ENCODE measurements at places on chromosomes 7 and 10.
A peak's percentile ranks its signal among the peaks of the same experiment; 100 is the strongest.

- DNase-seq: no peak
Observed at GRCh38 chr10:78924319-78925003, 144.3 kb upstream of the ZMIZ1 start.

- no peak for DNase-seq
Observed at GRCh38 chr10:115772606-115773005, 500.4 kb downstream of the GFRA1 start.

DNA sequence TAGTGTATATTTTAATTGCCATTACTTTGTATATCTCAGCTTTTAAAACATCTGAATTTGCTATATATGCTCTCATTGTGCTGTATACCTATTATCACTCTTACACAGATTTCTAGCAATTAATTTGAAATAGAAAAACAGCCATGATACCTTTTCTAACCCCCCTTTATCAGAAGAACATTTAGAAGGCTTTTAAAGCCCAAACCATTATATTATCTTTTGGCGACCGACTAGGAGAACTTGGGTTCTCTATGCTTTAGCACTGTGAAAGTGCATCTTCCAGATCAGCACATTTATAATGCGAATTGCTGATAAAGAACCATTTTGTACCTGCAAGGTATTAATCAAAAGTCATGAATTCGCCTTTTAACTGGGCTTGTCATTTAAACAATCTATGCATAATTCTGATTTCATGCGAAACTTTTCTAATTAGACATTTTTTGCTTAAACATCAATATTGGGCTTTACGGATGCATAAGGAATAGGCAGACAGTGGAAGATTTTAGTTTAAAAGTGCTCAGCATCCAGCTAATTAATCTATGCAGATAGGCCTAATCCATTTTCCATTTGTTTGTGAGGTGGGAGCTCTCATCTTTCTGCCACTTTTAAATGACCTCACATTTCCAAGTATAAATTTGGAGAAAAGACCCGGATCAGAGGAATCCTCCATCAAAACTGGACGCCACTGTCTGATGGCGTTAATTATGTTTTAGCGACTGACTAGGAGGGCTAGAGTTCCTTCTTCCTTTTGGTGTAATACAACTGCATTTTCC, 1.2 kb upstream of the MLLT10 start:
- no peak for DNase-seq

- no peak for DNase-seq
Observed at GRCh38 chr10:21100190-21100589, 203.1 kb upstream of the NEBL start.

- DNase-seq: no peak
Observed at GRCh38 chr10:106830006-106830405, 334.5 kb downstream of the SORCS1 start.

DNA sequence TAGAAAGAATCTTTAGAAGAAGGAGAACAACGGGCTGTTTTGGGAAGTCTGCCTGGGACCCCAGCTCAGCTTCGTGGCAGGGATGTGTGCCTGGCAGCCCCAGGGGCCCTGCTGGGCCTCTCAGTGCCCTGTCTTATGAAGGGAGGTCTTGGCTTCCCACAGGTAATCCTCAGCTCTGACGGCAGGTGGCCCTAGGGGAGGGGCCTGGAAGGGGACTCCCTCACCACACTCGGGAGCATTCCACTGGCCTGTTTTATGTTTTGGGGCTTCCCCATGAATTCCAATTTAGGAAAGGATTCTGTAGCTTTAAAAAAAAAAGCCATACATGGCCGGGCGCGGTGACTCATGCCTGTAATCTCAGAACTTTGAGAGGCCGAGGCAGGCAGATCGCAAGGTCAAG, 3.0 kb upstream of the DMBT1 start:
- no peak for DNase-seq

DNA sequence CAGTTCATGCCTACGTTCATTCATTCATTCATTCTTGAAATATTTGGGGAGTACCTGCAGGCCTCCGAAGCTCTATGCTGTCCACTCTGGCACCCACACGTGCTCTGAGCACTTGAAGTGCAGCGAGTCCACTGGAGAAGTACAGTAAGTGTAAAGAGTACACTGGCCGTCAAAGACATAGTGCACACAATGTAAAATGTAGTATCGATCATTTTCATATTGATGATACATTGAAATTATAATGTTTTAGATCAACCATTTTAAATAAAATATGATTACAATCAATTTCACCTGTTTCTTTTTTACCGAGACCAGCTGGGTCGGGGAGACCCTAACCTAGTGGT, 37.0 kb upstream of the PURB start:
- DNase-seq: no peak

DNA sequence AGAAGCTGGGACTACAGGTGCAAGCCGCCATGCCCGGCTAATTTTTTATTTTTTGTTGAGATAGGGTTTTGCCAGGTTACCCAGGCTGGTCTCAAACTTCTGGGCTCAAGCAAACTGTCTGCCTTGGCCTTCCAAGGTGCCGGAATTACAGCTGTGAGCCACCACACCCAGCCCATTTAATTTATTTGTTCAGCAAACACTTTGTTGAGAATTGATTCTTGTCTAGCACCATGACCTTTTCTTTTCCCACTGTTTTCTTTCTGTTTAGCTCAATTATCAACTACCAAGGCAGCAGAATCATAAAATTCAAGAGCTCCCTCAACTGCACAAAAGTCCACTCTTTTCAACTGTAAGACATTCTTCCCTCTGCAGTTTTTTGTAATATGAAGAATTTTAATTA, 47.8 kb upstream of the PARD3 start:
- no peak for DNase-seq

DNA sequence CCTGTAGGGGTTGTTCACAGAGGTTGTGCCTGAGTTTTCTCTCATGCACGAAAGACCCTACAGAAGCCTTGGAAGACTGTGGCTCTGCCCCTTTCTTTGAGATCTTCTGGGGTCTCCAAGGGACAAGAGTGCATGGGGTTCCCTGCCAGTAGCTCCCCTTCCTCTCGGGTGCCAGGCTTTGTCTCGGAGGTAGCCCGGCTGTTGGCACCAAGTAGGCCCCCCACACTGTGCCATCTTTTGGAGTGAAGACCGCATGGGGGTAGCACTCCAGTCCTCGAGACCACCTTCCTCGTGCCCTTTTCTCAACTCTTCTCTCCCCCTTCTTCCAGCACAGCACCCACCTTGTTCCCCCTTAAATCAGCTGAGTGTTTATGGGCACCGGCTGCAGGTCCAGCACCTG, 41.6 kb downstream of the OAT start:
- DNase-seq: no peak

DNA sequence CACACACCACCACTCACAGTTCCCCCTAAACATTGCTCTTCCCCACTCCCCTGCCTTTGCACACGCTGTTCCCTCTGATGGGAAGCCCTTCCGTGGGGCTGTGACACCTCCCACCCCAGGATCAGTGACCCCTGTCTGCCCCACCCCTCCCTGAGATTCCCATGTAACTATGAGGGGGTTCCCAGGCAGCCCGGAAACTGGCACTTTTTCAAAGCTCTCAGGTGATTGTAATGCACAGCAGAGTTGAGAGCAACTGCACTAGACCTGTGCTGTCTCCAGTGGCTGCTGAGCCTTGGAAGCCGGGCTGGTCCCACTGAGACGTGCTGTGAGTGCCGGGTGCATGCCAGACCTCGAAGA, 29.8 kb downstream of the GPRIN2 start:
- DNase-seq: no peak

- no peak for DNase-seq
Observed at GRCh38 chr10:120969219-120969645, 118.1 kb downstream of the WDR11 start.

DNA sequence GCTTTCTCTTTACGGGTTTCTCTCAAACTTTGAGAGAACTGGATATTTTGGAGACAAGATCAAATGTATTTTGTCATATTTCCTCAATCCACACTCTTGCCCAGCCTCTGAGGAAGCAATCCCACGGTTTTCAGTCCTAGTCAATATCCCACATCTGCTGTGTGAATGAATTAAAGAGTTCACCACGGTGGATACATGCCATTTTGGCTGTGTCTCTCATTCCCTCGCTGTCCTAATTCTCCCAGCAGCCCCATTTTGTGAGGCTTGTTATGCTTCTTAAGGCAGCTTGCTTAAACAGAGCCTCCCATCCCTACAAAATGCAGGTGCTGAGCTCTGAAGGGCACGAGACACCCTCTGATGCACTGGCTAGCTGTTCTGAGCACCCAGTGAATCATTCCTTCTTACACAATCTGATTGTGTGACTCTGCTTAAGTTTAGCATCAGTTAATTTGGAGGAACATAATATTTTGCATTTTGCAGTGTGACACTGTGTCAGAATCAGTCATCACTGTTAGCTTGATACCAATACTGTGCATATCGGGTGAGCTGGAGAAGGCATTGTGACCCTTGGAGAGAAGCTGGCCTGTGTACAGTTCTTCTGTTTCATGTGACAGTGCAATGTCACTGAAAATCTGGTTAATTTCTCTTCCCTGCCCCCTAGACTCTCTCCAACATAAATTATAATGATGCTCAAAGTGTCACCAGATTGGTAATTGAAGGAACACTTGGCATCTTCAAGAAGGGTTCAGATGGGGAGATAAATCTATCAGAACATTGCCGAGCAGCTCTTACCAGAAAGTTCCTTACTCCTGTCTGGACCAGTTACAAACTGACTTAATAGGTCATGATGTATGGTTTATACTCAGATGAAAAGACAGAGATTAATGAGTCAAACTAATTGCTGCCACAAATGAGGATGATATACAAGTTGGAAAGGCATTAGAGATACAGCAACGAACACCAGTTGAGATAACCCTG, 103.7 kb upstream of the AOAH start:
- DNase-seq: no peak

DNA sequence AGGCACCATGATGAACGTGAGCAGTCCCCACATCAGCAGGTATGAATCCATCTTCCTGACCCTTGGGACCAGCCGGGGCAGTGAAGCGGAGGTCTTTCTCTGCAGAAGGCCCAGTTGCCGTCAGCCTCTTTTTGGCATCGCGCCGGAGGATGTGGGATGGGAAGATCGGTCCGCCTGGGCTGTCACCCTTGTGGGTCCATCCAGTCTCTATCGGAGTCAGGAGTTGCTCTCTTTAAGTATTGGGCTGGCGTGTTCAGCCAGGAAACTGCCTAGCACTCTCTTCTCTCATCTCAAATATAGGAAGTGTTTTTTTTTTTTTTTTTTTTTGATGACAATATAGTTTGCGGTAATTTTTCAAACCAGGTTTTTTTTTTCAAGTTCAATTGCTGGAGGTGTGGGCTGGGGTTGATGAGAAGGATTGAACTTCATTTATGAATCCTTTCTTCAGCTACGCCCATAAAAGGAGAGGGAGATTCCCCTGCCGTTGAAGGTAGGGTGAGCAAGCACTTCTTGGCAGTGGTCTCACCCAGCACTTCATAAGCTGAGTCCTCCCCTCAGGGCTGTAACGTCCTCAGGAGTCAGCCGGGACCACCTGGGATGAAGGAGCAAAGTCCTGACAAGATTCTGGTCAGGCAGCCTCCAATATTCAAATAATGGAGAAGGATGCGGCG, at the start of gene IL2RA:
IL2RA (minus strand) TSS at position 267 of the 671 bp plus-strand sequence; CDS start at position 51, 216 bp downstream.
- peak; percentile 87 for DNase-seq

Measured in stimulated activated CD8-positive, alpha-beta memory T cell treated with anti-CD3 and anti-CD28 coated beads, Interleukin-4, amount 100 ng/mL, for 48 hours (primary cell).